ENCODE measurements at places on chromosomes 12 and 14.

- DNase-seq: no peak
These were observed 14.1 kb downstream of the EIF5 start for GRCh38 chr14:103348154-103348553.

DNA sequence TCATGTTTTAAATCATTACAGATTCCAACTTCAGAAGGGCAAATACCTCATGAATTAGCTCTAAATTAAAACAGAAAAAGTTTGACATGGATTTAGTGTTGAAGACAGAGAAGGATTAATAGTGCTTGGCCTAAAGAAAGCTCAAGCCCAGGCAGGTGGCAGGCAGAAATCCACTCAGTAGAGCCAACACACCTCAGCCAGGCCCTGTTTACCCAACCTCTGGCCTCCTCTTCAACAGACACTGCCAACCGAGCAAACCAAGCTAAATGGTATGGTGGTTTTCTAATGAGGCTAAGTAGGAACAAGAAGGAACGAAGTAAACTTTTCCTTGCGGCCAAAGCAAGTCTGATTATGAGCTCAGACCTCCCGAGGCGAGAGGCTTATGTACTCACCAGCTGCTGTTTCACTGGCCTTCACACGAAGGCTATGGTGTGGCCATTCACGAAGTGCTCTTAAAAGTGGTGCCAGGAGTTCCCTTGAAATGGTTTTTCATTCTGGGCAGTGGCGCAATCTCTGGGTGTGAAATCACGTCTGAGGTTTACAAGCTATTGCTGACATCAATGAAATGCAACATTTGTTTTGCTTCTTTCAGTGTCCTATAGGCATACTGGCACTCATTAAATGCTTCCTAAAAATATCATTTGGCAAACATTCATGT lies 124.1 kb upstream of the LGR5 start:
- DNase-seq: no peak

- DNase-seq: no peak
These were observed 3.5 kb downstream of the SLC7A7 start for GRCh38 chr14:22811722-22812121.

GRCh38 chr12:129704232-129704830 lies 199.5 kb downstream of the TMEM132D start:
- no peak for DNase-seq

DNA sequence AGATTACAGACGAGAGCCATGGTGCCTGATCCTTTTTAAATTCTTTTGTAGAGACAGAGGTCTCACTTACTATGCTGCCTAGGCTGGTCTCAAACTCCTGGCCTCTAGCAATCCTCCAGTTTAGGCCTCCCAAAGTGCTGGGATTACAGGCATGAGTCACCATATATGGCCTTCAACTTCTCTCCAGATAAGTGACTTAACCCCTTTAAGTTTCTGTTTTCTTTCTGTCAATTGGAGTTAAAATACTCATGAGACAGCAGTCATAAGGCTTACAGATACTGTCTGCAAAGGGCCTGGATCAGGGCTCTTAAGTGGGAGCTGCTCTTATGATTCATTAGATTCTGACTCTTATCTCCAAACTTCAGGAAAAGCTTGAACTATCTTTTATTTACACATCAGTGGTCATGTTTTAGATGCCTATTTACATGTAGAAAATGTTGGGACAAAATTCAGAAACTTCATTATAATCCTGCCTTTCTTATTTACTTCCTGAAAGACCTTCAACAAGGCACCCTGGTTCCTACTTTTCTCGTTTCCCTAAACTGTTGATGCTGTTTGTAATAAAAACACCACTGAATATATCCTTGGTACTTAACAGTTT lies 271.5 kb upstream of the TBX3 start:
- DNase-seq: peak; percentile 81

- no peak for DNase-seq
These were observed 40.0 kb downstream of the GPR65 start for GRCh38 chr14:88044776-88045446.

DNA sequence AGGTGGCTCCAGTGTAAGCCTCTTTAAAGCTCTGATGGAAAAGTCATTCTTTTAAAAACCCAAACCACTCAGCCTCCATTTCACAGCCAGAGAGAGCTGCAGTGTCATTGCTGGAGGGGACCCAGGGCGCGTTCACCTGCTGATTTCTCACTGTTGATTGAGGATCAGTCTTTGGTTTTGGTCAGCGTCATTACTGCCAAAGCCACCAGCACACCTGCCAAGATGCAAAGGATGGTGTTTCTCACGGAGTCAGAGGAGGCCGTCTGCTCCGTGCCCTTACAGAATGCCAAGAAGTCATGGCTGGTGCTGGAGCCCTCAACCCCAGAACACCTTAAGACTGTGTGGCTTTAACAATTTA lies 32.8 kb upstream of the BATF start:
- no peak for DNase-seq

DNA sequence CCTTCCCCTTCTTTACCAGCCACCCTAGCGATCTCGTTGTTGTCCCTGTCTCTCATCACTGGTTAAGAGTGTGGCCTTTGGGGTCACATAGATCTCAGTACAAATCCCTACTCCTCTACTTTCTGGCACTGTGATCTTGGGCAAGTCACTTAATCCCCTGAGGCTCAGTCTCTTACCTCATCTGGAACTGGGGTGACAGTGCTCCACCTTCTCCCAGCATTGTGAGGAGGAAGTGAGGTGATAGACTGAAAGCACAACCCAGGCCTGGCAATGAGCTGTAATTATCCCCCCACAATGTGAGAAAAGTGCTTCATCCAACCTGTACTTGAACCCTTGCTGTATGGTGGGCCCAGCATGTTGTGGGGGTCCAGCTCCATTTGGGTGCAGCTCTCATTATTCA lies 48.0 kb downstream of the IRAK3 start:
- DNase-seq: no peak

DNA sequence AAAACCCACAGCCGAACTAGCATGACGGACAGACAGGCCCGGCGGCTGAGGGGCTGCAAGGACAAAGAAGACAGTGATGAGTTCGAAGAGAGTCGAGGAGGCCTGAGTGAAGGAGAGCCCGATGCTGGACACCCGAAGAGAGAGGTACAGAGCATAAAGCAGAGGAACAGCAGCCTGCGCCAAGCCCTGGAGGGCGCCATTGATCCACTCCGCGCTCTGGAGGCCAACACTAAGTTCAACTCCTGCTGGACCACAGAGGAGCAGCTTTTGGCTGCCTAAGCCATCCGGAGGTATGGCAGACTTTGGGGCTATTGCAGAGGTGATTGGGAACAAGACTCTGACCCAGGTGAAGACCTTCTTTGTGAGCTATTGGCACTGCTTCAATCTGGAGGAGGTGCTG lies 7.8 kb upstream of the PLXNC1 start:
- no peak for DNase-seq

- no peak for DNase-seq
These were observed 266.9 kb downstream of the DUSP6 start for GRCh38 chr12:89085421-89085820.

- no peak for DNase-seq
These were observed 289.8 kb downstream of the GRIN2B start for GRCh38 chr12:13691598-13691997.

DNA sequence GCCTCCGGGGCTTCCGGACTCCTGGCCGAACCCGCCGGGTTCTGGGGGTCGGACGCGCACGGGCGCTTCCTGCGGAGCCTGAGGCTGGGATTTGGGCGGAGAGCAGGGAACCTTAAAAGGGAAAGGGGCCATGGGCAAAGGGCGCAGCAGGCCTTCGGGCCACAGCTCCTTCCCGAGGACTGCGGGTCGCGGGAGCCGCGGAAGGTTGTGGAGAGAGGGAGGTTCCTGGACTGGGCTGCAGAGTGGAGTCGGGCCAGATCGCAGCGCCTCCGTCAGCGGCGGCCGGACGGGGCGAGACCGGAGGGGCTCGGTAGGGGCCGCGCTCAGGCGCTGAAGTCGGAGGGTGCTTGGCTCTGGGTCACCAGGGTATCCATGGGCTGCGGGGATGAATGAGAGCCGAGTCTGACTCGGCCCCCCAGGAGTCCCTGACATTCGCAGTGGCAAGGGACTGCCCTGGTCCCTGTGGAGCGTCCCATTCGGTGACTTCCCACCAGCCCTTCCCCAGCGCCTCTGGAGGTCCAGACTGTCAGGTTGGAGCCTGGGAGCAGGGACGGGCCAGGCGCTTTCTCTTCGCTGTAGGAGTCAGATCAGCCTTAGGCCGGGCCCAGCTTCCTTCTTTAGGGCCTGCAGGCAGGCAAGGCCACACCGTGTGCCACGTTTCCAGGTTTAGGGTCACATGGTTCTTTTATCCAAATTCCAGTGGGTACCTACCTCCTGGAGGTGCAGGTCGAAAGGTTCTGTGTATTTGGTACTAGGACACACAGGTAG lies 938 bp upstream of the SLC25A29 start:
- DNase-seq: peak; percentile 22

- DNase-seq: no peak
These were observed 2.8 kb upstream of the ATG101 start for GRCh38 chr12:52067081-52067374.

All from NCI-H226 (cell line).